ENCODE measurements at places on chromosomes 13 and 19. TPM values are rescaled to one million over a fixed set of nuclear protein-coding genes. Genes with fewer than 3 reads are reported as not detected.

The SLC8A2 gene
- 0.46 TPM for total RNA-seq

The ERICH6B gene
- total RNA-seq: not detected

The TDRD3 gene
- total RNA-seq: 40.2 TPM

The NAPSA gene
- total RNA-seq: 0.27 TPM

The CYP2A6 gene
- total RNA-seq: not detected

The TMTC4 gene
- total RNA-seq: 9.9 TPM

The PABPC3 gene
- 0.05 TPM for total RNA-seq

The GJB2 gene
- 0.46 TPM for total RNA-seq

The JUNB gene
- 25.0 TPM for total RNA-seq

The ZNF541 gene
- total RNA-seq: 1.2 TPM

The KIR2DL1 gene
- total RNA-seq: not detected

The FGF21 gene
- total RNA-seq: not detected

The ZNF132 gene
- 5.1 TPM for total RNA-seq

The OR7A5 gene
- not detected for total RNA-seq

The PPM1N gene
- 0.65 TPM for total RNA-seq

The DHDH gene
- total RNA-seq: not detected

The TLE6 gene
- total RNA-seq: 1.1 TPM

The TMC4 gene
- 0.97 TPM for total RNA-seq

The FCAR gene
- total RNA-seq: 0.27 TPM

The SSC5D gene
- 3.4 TPM for total RNA-seq

The CRTC1 gene
- 10.3 TPM for total RNA-seq

The LILRB4 gene
- 5.0 TPM for total RNA-seq

The ZNF573 gene
- total RNA-seq: 9.0 TPM

The C19orf85 gene
- not detected for total RNA-seq

The SHISA7 gene
- not detected for total RNA-seq

The GSX1 gene
- total RNA-seq: not detected

The PLVAP gene
- 29.0 TPM for total RNA-seq

The CGB3 gene
- total RNA-seq: not detected

The DDX39A gene
- 32.2 TPM for total RNA-seq

The ELAVL3 gene
- 0.35 TPM for total RNA-seq

The KLF1 gene
- not detected for total RNA-seq

The PRSS57 gene
- total RNA-seq: not detected

The IFNL1 gene
- not detected for total RNA-seq

The RFPL4AL1 gene
- total RNA-seq: not detected

The PEG3 gene
- 7.9 TPM for total RNA-seq

The SUPT20H gene
- total RNA-seq: 20.7 TPM

The BORA gene
- total RNA-seq: 0.62 TPM

The SIGLEC12 gene
- total RNA-seq: 0.19 TPM
